Left lung (tissue), 14 donors: ENCODE measurements at places on chromosomes 2 and 18. TPM values are rescaled to one million over a fixed set of nuclear protein-coding genes. Genes with fewer than 3 reads are reported as not detected.

Gene TMEM87B
- total RNA-seq, result 36.8 TPM

Gene ALPP
- 14.1 TPM for total RNA-seq

Gene PDE11A
- 0.73 TPM for total RNA-seq

Gene SLC9A4
- total RNA-seq, result not detected

Gene ABCG8
- not detected for total RNA-seq

Gene ACOXL
- 29.3 TPM for total RNA-seq

Gene REG1B
- total RNA-seq, result not detected

Gene YWHAQ
- total RNA-seq, result 229 TPM

GRCh38 chr2:122929347-122929746, 1095.7 kb upstream of the CNTNAP5 start:
- no peaks in the 10 kb centered on the region for H3K4me1 ChIP-seq
- H3K4me3 ChIP-seq, result no peak overlapping the region
- H3K36me3 ChIP-seq, result no peaks in the 10 kb centered on the region
- H3K27me3 ChIP-seq, result no peaks in the 10 kb centered on the region

DNA sequence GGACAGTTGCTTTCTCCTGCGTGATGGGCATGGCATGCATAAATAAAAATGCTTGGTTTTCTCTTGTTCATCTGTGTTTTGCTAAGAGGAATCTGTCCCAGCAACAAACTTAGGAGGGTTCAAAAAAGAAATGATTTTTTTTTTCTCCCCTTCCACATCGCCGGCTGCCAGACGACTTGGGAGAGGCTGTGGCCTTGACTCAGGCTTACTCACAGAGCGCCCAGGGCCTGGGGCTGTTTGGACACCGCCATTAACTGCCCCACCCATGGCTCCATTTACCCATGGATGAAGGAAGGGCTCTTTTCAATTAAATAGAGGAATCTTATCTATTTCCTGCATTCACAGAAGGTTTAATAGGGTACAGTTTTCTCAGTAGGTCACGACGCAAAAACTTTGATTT, 22.3 kb upstream of the SERPINB5 start:
- H3K36me3 ChIP-seq, result no peaks in the 10 kb centered on the region
- no peaks in the 10 kb centered on the region for H3K27me3 ChIP-seq
- H3K4me3 ChIP-seq, result no peak overlapping the region
- H3K27ac ChIP-seq, result no peak overlapping the region
- no peak for DNase-seq

DNA sequence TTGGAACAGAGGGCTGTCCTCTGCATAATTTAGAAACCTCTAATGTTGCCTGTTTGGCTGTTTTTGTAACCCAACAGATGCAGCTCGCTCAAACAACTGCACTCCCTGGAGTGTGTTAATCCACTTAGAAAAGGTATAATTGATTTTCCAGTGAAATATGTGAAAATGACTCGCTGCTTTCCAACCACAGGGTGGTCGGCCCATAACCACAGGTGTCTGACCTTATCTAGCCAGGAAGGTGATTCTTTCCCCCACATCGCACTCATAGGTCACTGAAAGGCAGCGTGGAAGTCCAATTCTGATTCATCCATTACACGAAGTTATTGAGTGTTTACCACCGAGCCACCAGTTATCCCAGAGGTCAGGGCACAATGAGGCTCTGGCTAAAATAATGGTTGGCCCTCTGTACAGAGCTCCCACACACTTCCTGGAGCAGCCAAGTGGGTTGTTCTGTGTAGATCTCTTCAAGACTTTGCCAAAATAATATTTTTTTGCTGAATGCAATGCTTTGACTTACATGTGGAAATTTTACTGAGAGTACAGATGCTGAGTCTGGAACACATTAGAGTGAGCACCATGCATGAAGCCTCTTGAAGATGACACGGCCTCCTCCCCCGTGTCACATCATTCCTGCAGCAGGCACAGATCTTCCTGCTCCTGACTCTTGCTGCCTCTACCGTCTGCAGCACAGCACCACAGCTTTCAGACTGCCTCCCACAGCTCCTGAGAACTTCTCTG, 396.2 kb downstream of the ZNF516 start:
- no peaks in the 10 kb centered on the region for H3K27me3 ChIP-seq
- no peak for DNase-seq
- H3K4me1 ChIP-seq, result no peaks in the 10 kb centered on the region
- H3K27ac ChIP-seq, result no peak overlapping the region
- H3K4me3 ChIP-seq, result no peak overlapping the region
- no peaks in the 10 kb centered on the region for H3K36me3 ChIP-seq

DNA sequence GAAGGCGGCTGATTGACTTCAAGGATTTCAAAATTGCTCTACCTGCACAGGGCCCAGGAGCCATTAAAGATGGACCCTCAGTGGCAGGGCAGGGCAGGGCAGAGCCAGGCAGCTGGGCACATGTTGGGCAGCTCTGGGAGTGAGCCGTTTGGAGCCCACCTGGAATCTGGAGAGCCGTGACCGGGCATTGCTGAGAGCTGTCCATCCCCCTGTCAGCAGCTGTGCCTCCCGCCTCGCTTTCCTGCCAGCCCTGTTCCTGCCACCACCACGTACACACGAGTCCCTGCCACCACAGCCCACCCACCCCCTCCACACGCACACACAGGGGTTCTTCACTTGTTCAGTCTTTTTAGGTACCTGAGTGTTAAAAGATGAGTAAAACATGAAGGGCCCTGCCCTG, 22.9 kb downstream of the ATOH8 start:
- H3K27me3 ChIP-seq, result peaks cover 9% of the 10 kb centered on the region
- no peaks in the 10 kb centered on the region for H3K36me3 ChIP-seq
- peaks cover 49% of the 10 kb centered on the region for H3K4me1 ChIP-seq
- no peak for DNase-seq

DNA sequence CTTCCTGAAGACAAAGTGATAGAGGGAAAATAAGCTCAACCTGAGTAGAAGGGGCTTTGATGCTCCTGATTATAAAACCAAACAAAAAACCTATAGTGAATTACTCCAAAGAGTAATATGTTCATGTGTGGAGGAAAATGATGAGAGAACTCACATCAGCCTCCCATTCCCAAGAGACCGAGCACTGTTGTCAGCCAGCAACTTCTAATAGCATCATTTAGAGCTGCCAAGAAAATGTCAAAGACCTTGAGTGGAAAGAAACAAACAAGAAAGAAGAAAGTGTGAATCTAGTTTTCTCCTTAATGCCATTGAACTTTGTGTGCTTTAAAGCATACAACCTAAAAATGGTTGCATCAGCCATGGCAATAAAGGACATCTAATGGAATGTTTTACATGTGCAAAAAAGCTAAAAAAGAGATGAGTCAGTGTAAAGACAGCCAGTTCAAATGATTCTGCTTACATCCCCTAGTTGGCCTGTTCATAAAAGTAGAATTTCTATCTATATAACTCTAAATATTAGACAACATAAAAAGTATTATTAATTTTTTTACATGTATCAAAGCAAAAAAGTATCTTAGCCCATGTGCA, 1066.2 kb downstream of the TDRD15 start:
- H3K27ac ChIP-seq, result no peak overlapping the region
- H3K4me3 ChIP-seq, result no peak overlapping the region
- no peaks in the 10 kb centered on the region for H3K4me1 ChIP-seq
- DNase-seq, result no peak

GRCh38 chr2:239081622-239082021, 233.7 kb downstream of the TWIST2 start:
- no peaks in the 10 kb centered on the region for H3K27me3 ChIP-seq
- peaks cover 85% of the 10 kb centered on the region for H3K36me3 ChIP-seq
- no peaks in the 10 kb centered on the region for H3K4me1 ChIP-seq
- H3K27ac ChIP-seq, result no peak overlapping the region
- DNase-seq, result peak; percentile 51
- no peak overlapping the region for H3K4me3 ChIP-seq

DNA sequence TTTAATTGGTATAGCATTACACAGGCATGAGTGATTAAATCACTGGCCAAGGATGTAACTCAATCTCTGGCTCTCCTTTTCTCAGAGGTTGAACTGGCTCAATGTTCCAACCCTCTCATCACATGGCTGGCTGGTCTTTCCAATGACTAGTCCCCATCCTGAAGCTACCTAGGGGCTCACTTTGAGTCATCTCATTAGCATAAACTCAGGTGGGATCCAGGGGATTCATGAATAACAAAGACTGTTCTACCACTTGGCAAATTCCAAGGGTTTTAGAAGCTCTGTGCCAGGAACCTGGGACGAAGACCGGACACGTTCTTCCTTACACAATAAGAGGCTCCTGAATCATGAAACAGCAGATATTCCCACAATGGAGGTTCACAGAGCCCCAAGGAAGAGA, 145.0 kb upstream of the SPATS2L start:
- DNase-seq, result no peak
- H3K4me1 ChIP-seq, result no peaks in the 10 kb centered on the region
- no peaks in the 10 kb centered on the region for H3K36me3 ChIP-seq
- H3K27ac ChIP-seq, result no peak overlapping the region
- H3K4me3 ChIP-seq, result no peak overlapping the region
- no peaks in the 10 kb centered on the region for H3K27me3 ChIP-seq

GRCh38 chr2:214674278-214674677, 135.2 kb downstream of the BARD1 start:
- DNase-seq, result no peak
- H3K27me3 ChIP-seq, result no peaks in the 10 kb centered on the region
- no peak overlapping the region for H3K27ac ChIP-seq
- no peaks in the 10 kb centered on the region for H3K4me1 ChIP-seq
- H3K4me3 ChIP-seq, result no peak overlapping the region

- no peaks in the 10 kb centered on the region for H3K4me1 ChIP-seq
- H3K36me3 ChIP-seq, result no peaks in the 10 kb centered on the region
- H3K27me3 ChIP-seq, result peaks cover 37% of the 10 kb centered on the region
Measured at GRCh38 chr2:162840598-162841246, 2.2 kb upstream of the KCNH7 start.

DNA sequence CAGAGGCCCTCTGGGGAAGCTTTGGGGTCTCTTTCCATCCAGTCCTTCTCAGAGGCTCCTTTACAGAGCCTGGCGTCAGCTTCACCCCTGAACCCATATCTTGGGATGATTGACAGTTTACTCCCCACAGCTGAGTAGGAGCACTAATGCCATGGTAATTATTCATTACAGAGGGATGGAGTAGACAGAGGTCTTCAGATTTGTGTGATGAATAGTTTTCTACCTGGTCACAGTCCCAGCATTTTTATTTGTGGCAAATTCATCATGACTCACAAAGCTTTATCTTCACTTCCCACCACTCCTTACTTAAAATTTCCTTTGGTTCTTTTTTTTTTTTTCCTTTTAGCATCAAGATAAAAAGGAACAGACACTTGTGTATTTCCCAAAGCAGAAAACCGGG, 104.2 kb downstream of the CCDC85A start:
- H3K27ac ChIP-seq, result no peak overlapping the region
- no peaks in the 10 kb centered on the region for H3K4me1 ChIP-seq
- no peaks in the 10 kb centered on the region for H3K27me3 ChIP-seq
- no peak overlapping the region for H3K4me3 ChIP-seq
- H3K36me3 ChIP-seq, result no peaks in the 10 kb centered on the region

DNA sequence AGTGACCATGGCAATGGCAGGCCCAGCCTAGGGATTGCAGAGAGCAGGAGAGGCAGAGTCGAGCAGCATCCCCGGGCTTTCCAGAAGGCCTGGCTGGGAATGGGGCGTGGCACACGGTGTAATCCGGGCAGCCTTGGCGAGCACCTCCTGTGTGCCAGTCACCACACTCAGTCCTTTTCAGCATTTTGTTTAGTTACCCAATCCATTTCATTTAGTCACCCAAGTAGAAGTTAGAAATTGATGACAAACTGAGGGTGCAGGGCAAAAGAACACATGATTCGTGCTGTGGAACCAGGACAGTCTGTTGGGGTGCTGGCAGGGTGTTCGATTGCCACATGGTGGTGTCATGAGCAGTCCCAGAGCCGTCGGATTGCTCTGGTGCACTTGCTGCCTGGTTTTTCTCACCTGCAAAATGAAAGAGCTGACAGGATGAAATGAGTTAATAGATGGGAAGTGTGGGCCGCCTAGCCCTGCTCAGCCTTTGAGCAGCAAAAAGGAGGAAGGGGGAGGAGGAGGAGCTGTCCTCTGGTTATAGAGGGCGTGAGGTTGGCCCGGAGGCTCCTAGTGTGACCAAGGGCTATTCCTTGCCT, 299.4 kb downstream of the AGAP1 start:
- H3K4me3 ChIP-seq, result no peak overlapping the region
- no peaks in the 10 kb centered on the region for H3K4me1 ChIP-seq
- H3K27ac ChIP-seq, result no peak overlapping the region
- H3K27me3 ChIP-seq, result no peaks in the 10 kb centered on the region
- peaks cover 6% of the 10 kb centered on the region for H3K36me3 ChIP-seq
- no peak for DNase-seq

DNA sequence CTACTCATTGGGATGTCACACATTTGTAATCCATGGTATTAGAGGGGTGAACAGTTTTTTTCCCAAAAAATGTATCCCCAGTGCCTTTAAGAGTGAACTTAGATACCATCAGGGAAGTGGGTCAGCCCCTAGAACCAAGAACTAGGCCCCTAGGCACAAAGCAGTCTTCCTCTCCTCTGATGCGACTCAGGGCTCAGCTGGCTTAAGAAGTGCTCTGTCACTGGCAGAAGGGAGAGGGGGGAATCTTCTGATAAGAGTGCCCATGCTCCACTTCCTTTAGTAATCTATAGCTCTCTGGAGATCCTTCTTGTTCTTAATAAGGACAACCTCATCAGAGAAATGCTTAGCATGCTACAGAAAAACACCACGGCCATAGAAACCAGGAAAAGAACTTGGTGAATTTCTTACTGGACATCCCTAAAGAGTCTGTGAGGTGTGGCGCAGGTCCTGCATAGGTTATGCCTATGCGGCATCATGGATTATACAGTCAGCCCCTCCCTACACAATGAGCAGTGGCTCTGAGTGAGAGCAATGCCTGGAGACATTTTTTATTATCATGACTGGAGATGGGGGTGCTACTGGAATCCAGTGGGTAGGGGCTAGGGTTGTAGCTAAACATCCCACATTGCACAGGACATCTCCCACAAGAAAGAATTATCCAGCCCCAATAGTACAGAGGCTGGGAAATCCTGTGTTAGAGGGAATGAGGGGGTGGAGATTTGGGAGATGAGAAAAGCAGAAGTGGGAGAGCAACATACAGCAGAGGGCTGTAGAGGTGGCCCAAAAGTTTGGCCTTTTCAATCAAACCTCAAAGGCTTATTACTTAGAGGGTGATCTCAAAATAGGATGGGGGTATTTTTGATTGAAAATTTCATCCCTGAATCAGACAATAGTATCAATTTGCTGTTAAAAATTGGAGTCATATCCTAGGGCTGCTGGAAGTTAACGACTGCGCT, 21.7 kb upstream of the ZNF385B start:
- H3K4me1 ChIP-seq, result no peaks in the 10 kb centered on the region
- H3K36me3 ChIP-seq, result no peaks in the 10 kb centered on the region
- no peak overlapping the region for H3K4me3 ChIP-seq
- DNase-seq, result no peak
